CD4-positive, alpha-beta memory T cell (primary cell): ENCODE measurements at places on chromosomes 7 and 10. TPM values are rescaled to one million over a fixed set of nuclear protein-coding genes. Genes with fewer than 3 reads are reported as not detected.
A peak's percentile ranks its signal among the peaks of the same experiment; 100 is the strongest.

Gene DDC
- total RNA-seq: not detected

Gene PAX2
- total RNA-seq: not detected

Gene MYL7
- not detected for total RNA-seq

Gene EBLN1
- total RNA-seq: not detected

Gene GPNMB
- 32.5 TPM for total RNA-seq

GRCh38 chr10:124647421-124648130, 96.6 kb downstream of the FAM53B start:
- DNase-seq: peak; percentile 76
- H3K4me1 ChIP-seq: peaks cover 95% of the 10 kb centered on the region
- peak overlapping the region; percentile 34 for H3K4me3 ChIP-seq
- H3K36me3 ChIP-seq: peaks cover 4% of the 10 kb centered on the region
- H3K27ac ChIP-seq: peak overlapping the region; percentile 79

DNA sequence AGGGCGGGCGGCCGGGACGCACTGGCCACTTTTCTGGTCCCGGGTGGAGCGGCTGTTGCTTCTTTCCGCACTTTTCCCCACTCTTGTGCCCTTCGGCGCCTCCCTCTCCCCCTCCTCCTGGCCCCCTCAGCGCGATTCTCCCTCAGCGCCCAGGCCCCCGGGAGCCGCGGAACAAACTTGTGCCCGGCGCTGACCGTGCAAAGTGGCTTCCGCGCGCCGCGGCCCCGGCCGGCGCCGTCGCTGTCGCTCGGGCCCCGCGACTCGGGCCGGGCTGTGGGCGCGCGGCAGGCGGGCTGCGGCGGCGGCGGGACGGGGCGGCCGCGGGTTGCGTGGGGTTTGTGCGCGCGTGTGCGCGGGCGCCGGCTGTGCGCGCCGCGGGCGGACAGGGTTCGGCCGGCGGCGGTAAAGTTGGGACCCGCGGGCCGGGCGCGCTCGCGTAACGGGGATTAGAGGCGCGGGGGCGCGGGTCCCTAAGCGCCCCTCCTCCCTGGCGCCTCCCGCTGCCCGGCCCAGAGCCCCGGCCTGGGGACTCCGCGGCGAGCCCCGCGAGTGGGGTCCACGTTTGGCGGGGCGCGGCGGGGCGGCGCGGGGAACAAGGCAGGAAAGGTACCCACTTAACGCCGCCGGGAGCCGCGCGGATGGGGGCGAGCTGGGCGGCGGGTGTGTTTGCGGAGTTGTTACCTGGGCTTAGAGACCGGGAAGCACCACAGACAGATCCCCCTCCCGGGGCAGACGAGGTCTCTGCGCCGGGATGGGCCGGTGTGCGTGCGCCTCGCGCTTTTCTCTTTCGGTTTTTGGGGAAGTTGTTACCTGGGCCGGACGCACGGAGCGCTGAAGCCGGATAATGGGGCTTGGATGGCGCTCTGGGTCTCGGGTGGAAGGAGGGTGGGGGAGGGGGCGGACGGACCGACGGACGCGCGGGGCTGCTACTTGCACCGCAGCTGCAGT, 860 bp downstream of the ZEB1 start:
- peak overlapping the region; percentile 74 for H3K4me3 ChIP-seq
- peak overlapping the region; percentile 88 for H3K27ac ChIP-seq
- H3K27me3 ChIP-seq: no peaks in the 10 kb centered on the region
- peaks cover 30% of the 10 kb centered on the region for H3K4me1 ChIP-seq
- DNase-seq: peak; percentile 56
- H3K36me3 ChIP-seq: no peaks in the 10 kb centered on the region

DNA sequence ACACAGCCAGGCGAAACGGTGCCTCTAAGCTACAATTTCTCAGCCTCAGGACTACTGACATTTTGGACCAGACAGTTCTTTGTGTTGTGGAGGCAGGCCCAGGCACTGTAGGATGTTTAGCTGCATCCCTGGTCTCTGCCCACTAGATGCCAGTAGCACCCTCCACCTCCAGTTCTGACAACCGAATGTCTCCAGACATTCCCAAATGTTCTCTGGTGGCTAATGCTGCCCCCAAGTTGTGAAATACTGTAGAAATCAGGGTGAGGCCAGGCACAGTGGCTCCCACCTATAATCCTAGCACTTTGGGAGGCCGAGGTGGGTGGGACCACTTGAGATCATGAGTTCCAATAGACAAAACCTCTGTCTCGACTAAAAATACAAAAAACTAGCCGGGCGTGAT, 18.2 kb downstream of the HNRNPF start:
- peaks cover 81% of the 10 kb centered on the region for H3K4me1 ChIP-seq
- peaks cover 84% of the 10 kb centered on the region for H3K36me3 ChIP-seq
- no peak overlapping the region for H3K4me3 ChIP-seq
- peak; percentile 39 for DNase-seq
- no peaks in the 10 kb centered on the region for H3K27me3 ChIP-seq
- no peak overlapping the region for H3K27ac ChIP-seq

DNA sequence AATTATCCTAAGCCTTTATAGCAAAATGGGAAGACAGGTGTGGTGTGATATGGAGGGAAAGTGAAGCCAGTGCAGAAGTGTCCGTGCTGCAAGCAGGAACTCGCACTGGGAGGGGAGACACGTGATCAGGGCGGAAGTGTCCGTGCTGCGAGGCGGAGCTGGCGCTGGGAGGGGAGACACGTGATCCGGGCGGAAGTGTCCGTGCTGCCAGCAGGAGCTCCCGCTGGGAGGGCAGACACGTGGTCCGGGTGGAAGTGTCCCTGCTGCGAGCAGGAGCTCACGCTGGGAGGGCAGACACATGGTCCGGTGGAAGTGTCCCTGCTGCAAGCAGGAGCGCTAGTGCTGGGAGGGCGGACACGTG, 40.5 kb upstream of the PRKAR1B start:
- H3K36me3 ChIP-seq: peaks cover 18% of the 10 kb centered on the region
- no peak overlapping the region for H3K4me3 ChIP-seq
- H3K4me1 ChIP-seq: no peaks in the 10 kb centered on the region
- H3K27ac ChIP-seq: no peak overlapping the region
- no peak for DNase-seq

DNA sequence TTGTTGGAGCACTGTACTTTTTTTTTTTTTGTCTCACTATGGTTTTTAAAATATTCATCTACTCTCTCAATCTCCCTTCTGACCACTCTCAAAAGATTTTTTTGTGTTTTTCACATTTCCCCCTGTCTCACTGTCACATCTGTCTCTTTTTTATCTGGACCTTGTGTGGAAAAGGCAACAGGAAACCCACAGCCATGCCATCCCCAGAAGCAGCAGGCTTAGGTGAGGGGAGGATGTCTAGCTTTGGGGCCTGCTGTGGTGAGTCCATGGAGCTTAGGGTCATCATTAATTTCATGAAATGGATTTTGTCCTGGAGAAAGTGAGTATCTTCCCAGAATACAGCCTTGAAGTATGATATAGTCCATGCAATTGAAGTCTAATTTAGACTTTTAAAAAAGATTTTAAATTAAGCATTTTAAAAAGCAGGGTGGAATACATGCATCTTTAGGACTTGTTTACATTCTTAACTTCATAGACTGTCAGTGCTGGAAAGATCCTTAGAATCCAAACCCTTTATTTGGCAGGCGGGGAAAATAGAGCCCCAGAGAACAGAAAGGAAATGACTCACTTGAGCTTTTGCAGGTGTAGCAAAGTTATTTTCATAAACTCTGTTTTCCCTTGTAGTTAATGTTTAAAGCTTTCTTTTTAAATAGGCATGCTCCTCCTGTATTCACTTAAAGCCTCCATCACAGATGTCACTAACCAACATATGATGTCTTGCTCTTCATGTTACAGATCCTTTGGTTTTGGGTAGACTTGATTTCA, 25.1 kb downstream of the MINDY4 start:
- peaks cover 5% of the 10 kb centered on the region for H3K4me1 ChIP-seq
- H3K4me3 ChIP-seq: no peak overlapping the region
- no peaks in the 10 kb centered on the region for H3K27me3 ChIP-seq
- no peak overlapping the region for H3K27ac ChIP-seq
- no peaks in the 10 kb centered on the region for H3K36me3 ChIP-seq

DNA sequence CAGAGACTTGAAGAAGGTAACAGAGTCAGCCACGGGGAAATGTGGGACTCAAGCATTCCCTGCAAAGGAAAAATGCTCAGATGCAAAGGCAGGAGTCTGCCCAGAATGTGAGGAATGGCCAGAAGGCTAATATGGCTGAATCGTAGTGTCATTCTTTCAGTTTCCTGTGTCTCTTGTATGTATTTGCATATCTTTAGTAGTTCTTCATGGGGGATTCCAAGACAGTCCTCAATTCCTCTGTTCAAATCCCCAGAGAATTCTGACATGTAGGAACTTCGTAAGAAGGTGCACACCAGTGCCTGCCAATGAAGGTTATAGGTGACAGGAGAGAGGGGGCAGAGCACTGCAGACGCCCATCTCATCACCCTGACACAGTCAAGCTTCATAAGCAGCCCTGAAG, 154.4 kb downstream of the CACNB2 start:
- H3K4me1 ChIP-seq: no peaks in the 10 kb centered on the region
- H3K27me3 ChIP-seq: no peaks in the 10 kb centered on the region
- no peak for DNase-seq
- H3K27ac ChIP-seq: no peak overlapping the region
- no peak overlapping the region for H3K4me3 ChIP-seq
- no peaks in the 10 kb centered on the region for H3K36me3 ChIP-seq

- H3K4me1 ChIP-seq: no peaks in the 10 kb centered on the region
- no peak overlapping the region for H3K27ac ChIP-seq
- no peak for DNase-seq
- H3K4me3 ChIP-seq: no peak overlapping the region
These were observed 503.8 kb downstream of the TCERG1L start for GRCh38 chr10:130807721-130808120.
